ENCODE measurements at places on chromosomes 16 and 17.

- no peak for DNase-seq
Observed at GRCh38 chr16:54932021-54932660, 1.5 kb downstream of the IRX5 start.

DNA sequence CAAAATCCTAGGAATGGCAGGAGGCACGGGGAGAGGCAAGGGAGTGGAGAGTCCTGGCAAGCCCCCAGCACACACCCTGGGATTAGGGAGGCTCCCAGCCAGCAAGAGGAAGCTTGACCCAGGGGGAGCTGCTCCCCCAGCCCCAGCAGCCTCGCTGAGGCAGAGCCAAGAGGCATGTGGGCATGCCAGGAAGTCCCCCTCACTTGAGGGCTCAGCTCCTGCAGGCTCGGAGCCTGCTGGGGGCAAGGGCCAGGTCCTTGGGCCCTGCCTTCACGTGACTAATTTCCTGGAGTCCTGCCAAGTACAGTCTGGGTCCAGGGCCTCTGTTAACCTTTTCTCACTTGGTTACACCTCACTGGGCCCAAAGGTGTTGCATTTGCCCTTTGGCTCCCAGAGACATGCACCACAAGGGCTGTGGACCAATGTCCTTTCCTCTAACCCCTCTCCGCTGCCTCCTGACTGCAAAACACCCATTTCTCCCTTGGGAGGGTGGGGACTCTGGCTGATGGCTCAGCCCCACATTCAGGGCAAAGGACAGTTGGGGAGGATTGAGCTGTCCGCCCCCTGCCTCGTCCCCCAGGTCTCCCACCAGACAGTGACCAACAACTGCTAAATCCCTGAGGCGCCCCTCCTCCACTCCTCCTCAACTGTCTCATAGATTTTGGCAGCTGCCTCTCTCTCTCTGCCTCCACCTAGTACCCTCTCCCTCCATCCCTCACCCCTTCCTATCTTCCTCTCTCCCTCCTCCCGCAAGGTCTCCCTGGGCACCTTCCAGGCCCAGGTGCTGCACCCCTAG lies 4.4 kb upstream of the SLC47A2 start:
- DNase-seq = no peak

- DNase-seq = no peak
Observed at GRCh38 chr17:6506679-6507231, 49.6 kb downstream of the PITPNM3 start.

DNA sequence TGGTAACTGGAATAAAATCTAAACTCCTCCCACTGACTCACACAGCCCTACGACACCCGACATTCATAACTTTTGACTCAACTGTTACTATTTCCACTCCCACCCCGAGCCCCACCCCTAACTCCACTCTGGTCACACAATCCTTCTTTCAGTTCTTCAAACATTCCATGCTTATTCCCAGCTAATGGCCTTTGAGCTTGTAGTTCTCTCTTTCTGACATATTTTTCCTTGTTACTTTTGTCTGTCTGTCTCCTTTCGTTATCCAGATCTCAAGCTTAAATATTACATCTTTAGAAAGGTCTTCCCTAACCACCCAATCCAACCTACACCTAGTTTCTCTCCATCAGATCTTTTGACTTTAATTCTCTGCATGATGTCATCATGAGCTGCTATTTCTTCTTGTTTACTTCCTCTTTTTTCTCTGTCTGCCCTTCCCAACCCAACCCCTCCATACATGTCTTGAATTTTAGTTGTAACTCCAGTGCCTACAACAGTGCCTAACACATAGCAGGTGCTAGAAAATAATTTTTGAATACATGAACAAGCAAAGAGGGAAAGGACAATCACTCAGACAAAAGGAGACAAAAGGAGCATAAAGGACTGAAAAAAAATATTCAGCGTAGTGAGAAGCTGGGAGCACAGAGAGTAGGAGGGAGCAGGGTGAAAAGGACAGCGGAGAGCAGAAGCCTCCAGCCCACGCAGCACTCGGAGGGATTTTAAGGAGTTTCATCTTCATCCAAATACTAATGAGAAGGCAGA lies 65.2 kb upstream of the SMIM36 start:
- DNase-seq = no peak

- no peak for DNase-seq
Observed at GRCh38 chr17:72512649-72513556, 392.1 kb downstream of the SOX9 start.

- no peak for DNase-seq
Observed at GRCh38 chr16:87367529-87367928, 16.0 kb downstream of the FBXO31 start.

GRCh38 chr16:1299012-1299867 lies 10.2 kb upstream of the UBE2I start:
- DNase-seq = no peak

GRCh38 chr17:46976626-46977270 lies 2.3 kb downstream of the RPRML start:
- no peak for DNase-seq

DNA sequence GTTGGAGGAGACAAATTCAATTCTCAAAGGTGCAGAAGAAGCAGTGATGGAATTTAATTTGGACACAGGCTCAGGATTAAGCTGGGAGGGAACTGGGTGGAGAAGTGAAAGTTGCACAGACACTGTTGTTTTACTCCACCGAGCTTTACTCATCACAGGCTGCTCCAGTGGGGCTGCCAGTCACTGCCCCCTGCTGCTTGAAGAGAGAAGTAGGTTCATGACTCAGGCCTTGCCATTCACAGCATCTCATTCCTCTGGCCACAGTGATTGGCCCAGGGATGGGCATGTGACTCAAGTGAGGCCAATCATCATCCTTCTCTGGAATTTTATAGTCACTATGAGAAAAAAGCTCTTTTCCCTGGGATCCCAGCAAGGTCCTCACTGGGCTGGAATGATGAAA lies 11.8 kb downstream of the GNAO1 start:
- DNase-seq = no peak

DNA sequence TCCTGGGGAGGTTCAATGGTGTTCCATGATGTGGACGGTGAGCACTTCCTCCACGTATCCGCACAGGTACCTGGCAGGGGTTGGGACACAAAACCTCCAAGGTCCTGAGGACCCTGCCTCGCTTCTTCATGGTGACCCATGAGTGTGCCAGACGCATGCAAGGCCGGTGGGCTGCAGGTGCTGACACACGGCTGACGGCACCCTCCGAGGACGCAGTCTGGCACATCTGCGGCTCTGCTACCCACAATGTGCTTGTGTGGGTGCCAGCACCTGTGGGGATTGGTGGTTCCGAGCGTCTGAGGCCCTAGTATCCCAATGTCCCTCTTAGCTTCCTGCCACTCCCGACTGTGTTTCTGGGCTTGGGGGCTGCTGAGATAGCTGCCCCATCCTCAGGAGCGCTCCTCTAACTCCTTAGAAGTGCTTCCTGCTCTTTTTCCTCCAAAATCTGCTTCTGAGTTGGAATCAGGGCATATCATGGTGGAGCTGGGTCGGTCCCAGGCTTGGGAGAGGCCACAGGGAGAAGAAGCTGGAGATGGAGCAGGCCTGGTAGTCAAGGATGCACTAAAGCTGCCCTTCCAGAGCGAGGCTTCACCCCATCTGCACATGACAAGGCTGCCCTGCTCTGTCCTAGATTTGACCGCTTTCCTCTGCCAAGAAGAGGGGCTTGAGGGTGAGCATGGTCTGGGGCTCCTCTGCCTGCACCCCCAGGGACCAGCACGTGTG lies 1.6 kb downstream of the CYGB start:
- no peak for DNase-seq
